ENCODE measurements at places on chromosomes 1 and 21.

GRCh38 chr1:61968869-61969268 is 225.8 kb upstream of the L1TD1 start:
- no peak for DNase-seq

GRCh38 chr1:78047106-78047505 is 1.3 kb downstream of the GIPC2 start:
- DNase-seq = no peak

- DNase-seq = no peak
Measured at GRCh38 chr1:208524376-208524775, 280.2 kb upstream of the PLXNA2 start.

DNA sequence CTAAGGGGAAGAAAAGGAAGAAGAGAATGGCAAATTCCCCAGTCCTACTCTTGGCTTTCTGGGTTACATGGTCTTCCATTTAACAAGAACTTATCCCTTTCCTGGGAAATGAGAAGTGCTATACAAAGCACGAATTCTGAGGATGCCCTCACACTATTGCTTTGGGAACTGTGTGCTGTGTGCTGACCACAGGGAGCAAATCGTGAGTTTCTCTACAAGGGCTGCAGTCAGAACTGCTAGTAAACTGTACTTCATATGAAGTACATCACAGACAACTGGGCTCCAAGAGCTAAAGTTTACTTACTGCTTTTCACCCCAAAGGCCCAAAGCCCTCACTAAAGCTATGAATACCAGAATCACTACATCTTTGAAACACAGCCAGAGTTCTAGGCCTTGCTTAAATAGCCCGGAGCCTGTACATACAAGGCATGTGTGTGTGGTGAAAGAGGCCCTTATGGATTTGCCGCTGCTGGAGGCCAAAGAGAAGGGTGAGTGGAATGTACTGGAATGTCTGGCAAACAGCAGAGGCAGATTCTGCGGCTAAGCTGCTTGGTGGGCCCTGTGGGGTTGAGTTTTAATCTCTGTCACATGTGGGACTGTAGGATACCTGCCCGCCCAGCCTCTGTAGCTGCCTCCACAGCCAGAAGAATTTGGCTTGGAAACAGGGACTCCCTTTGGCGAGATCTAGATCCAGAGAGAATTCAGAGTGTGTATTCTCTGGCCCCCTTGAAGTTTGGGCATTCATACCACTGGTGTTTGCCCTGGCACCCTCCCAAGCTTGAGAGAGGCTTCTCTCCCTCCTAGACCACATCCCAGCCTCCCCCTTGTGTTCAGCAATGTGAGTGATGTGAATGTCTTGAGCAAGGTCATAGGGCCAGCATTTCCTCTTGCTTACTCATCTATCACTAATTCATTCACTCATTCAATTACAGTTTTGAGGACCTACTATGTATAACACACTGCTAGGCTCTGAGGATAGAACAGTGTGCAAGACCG is 21.9 kb upstream of the TRIM67 start:
- no peak for DNase-seq

- no peak for DNase-seq
Measured at GRCh38 chr1:52032785-52033131, 852 bp downstream of the KTI12 start.
